ENCODE measurements at places on chromosomes 4 and X.

DNA sequence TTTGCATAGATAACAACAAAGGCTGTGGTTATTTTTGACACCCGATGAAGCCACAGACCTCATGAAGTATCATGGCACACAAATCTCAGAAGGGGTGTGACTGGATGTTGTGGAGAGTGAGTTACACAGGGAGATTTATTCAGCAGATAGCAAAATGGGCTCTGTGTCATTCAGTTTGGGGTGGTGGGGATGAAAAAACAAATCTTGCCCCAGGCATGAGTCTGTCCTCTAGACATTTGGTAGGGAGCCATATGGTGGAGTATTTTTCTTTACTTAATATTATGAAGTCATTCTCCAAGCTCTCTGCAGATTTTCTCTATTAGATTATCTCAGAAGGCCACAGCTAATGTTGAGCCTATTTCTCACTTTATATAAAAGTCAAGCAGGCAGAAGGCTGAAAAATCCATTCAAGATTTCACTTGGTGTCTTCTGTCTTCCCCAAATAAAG is 277.1 kb upstream of the TENM3 start:
- DNase-seq: no peak

DNA sequence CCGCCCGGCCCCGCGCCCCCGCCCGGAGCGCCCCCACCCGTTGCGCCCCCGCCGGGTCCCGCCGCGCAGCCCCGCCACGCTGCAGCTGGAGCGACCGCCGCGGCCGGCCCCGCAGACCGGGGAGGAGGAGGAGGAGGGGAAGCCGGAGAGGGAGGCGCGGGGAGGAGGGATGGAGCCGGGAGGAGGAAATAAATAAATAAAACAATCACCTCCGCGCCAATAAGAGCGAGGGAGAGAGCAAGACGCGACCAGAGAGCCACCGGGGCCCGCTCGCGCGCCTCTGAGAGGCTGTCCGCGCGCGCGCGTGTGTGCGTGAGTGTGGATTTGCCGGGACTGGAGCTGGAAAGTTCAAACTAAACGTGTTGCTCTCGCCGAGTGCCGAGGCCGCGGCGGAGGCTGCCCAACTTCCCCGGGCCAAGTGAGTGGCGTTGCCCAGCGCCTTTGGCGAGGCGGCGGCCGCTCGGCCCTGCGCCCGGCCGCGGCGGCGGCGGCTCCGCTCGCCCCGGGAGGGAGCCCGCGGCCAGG is 2184.4 kb upstream of the TENM3 start:
- peak; percentile 16 for DNase-seq

DNA sequence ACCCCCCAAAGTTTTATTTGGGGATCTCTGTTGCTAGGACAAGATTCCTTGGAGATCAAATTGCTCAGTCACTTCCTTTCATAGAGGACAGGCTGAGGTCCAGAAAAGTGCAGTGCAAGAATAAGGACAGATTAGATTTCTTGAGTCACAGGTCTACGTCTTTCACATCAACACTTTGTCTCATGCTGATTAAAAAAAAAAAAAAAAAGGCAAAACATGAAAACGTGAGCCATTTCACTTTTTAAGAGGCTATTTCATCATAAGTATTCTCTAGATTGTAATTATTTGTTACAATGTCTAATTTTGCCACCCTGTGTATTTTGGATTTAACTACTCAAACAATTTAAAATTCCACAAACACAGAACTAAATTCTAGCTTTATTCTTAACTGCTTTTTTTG is 647.0 kb downstream of the TRAM1L1 start:
- DNase-seq: no peak

- no peak for DNase-seq
Measured at GRCh38 chrX:19798423-19798822, 89.0 kb downstream of the SH3KBP1 start.

DNA sequence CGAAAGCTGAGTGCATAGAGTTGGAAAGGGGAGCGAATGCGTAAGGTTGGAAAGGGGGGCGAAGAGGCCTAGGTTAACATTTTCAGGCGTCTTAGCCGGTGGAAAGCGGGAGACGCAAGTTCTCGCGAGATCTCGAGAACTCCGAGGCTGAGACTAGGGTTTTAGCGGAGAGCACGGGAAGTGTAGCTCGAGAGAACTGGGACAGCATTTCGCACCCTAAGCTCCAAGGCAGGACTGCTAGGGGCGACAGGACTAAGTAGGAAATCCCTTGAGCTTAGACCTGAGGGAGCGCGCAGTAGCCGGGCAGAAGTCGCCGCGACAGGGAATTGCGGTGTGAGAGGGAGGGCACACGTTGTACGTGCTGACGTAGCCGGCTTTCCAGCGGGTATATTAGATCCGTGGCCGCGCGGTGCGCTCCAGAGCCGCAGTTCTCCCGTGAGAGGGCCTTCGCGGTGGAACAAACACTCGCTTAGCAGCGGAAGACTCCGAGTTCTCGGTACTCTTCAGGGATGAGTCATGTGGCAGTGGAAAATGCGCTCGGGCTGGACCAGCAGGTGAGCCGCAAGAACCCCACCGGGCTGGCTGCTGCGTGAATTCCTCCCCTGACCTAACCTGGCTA is at the start of gene DDX3X:
DDX3X (plus strand) TSS at position 419 of the 619 bp plus-strand sequence; CDS start at position 510, 91 bp downstream.
- peak; percentile 62 for DNase-seq

DNA sequence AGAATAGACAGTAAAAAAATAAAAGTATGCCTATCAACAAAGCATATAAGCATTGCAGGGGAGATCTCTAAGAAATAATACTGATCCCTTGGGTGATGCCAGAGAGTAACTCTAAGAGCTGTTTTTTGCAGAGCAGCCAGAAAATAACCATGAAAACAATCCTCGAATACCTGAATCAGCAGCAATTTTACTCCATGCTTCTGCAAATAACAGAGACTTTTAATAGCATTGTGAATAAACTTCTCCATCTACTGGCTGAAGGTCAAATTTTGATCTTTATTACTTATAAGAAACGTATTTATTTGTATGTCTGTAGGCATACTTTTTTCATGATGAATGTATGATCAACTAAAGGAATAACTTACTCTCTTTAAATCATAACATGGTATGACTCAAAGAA is 334.5 kb downstream of the GALNTL6 start:
- DNase-seq: no peak

- no peak for DNase-seq
Measured at GRCh38 chr4:76997532-76997931, 48.0 kb downstream of the SEPTIN11 start.

DNA sequence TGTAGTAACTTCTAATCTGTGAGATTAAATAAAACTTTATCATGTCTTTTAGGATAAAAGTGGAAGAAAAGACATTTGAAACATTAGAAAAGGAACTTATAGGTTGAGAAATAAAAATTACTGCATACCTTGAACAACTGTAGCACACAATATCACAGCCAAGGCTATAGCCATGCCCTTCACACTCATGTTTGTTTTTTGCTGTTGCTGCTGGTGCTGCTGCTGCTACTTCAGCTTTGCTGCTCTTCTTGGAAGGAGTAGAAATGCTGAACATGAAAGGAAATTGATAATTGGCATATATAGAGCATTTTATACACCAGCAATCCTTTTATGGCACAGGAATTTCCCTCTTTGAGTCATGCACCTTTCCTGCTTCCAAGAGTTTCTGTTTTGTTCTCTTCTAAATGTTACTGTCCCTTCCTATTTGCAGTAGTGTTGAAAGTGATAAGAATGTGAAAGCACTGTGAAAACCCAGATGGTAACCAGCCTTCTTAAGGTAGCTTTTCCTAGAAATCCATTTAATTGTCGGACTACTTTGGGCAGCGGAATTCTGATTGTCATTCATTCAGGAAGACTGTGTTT is at the start of gene CXCL11:
CXCL11 (minus strand) TSS at position 272 of the 582 bp plus-strand sequence; CDS start at position 189, 83 bp downstream.
- no peak for DNase-seq

GRCh38 chrX:3268829-3269228 is 77.6 kb downstream of the MXRA5 start:
- DNase-seq: no peak

- no peak for DNase-seq
Measured at GRCh38 chr4:73010789-73011628, 58.5 kb downstream of the COX18 start.

DNA sequence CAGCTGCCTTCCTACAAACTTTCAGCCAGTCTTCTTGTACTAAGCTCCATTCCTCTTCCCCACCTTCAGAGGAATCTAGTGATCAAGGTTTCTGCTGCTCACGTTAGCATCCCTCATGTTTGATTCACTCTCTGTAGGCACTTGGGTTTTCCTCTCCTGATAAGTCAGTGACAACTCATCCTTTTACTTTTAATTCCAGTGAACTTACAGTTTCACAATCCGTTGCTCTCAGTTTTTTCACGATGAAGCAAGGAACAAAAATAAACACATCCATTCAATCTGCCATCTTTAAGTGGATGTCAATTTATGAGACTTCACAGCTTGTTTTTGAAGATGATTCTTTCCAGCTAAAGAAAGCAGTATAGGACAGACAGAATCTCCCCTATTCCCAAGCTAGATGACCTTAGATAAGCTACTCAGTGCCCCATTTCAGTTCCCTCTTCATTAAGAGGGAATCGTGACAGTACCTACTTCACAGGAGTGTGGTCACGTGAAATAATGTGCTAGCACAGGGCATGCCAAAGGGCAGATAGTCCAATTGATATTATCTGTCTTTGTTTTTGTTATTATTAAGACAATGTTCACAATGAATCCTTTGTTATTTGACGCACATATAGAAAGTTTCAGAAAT is 234.3 kb downstream of the PALLD start:
- DNase-seq: no peak

DNA sequence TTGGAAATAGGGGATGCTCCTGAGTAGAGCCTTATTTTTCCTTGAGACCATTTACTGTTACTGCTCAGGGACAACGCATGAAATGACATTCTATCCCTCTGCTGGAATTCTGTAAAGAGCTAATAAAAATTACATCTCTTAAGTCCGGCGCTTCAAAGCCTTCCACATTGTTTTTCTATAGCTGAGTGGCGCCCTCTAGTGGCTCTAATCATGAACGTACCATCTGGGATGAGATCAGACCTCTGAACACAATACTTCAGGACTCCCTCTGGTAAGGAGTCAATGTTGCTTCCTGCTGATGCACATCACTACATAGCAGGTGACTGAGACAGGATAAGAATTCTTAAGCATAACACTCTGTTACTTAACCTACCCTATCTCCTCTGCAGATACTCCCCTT is 6.0 kb downstream of the HMGN5 start:
- DNase-seq: no peak

DNA sequence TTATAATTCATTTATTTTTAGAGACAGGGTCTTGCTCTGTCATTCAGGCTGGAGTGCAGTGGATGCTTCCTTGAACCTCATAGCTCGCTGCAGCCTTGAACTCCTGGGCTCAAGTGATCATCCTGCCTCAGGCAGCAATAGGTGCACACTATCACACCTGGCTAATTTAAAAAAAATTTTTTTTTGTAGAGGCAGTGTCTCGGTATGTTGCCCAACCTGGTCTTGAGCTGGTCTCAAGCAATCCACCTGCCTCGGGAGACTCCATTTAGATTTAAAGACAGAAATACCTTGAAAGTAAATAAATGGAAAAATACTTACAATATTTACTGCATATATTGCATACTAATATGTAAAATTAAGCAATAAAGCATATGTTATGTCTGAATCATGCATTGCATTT is 40.3 kb upstream of the MAB21L2 start:
- DNase-seq: no peak

- DNase-seq: no peak
Measured at GRCh38 chr4:82797040-82797404, 1.6 kb downstream of the SCD5 start.

GRCh38 chrX:10986616-10987015 is 124.5 kb upstream of the HCCS start:
- no peak for DNase-seq

DNA sequence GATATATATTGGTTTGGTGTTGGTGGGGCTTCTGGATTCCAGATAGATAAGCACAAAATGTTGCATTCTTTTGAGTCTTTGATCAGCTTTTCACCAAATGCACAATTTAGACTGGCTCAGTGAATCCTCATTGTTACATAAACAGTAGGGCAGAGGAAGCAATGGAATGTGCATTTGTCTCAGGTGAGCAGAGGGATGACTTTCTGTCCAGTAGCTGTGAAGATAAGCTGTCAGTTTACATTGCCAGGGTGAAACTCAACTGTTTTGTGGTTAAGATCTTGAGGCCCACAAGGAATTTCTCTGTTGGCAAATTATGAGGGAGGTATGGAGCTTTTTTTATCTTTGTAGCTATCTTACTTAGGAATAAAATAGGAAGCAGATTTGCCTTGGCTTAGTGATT is 168.0 kb downstream of the GALNTL6 start:
- no peak for DNase-seq

- no peak for DNase-seq
Measured at GRCh38 chr4:186596850-186597390, 41.6 kb upstream of the MTNR1A start.

- DNase-seq: no peak
Measured at GRCh38 chr4:126268106-126268505, 953.4 kb downstream of the FAT4 start.

- no peak for DNase-seq
Measured at GRCh38 chr4:36420111-36420679, 138.8 kb downstream of the DTHD1 start.

- DNase-seq: no peak
Measured at GRCh38 chr4:59838236-59838635, 1361.9 kb upstream of the ADGRL3 start.

DNA sequence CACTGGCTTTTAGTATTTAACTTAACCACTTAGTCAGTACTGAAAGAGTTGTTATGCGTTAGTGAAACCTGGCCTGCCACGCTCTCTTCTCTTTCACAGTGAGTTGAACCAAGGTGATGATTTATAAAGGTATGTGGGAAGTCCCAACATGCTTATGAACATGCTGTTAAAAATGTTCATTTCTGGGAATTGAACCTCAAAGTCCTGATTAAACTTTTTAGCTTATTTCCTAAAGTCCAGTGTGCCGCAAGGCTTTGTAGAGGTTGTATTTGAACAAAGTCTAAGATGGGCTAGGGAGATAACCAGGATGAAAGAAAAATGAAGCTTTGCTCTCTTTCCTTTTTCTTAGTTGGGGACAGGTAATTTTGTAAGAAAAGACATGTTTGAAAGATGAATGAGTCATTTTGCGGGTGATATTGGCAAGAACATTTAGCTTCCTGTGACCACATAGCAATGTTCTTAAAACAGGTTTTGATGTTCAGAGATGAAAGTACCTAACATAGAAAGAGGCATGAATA is 270.3 kb downstream of the DTHD1 start:
- no peak for DNase-seq

DNA sequence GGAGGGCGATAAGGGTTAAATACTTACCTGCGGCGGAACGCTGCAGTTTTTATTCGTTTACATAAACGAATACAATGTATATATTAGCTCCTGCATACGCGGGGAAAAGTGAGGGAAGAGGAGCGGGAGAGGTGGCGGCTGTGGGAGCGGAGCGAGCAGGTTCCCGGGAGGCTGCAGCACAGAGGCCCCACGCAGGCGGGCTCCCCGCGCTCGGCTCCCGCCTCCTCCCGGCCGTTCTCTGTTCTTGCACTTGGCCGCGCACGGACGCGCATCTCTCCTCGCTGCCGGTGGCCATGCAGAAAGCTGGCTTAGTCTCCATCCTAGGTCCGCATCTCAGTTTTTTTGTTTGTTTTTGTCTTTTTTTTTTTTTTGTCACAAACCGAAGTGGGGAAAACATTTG is 340.4 kb upstream of the FAT1 start:
- no peak for DNase-seq

GRCh38 chrX:15207384-15207783 is 62.5 kb downstream of the ASB9 start:
- DNase-seq: no peak
